ENCODE measurements at places on chromosomes 4 and X.

GRCh38 chr4:151822331-151822730, 61.5 kb upstream of the GATB start:
- no peak for DNase-seq

GRCh38 chr4:129246910-129247461, 151.0 kb downstream of the C4orf33 start:
- no peak for DNase-seq

- DNase-seq, result no peak
Observed at GRCh38 chr4:151906438-151906837, 145.6 kb upstream of the GATB start.

DNA sequence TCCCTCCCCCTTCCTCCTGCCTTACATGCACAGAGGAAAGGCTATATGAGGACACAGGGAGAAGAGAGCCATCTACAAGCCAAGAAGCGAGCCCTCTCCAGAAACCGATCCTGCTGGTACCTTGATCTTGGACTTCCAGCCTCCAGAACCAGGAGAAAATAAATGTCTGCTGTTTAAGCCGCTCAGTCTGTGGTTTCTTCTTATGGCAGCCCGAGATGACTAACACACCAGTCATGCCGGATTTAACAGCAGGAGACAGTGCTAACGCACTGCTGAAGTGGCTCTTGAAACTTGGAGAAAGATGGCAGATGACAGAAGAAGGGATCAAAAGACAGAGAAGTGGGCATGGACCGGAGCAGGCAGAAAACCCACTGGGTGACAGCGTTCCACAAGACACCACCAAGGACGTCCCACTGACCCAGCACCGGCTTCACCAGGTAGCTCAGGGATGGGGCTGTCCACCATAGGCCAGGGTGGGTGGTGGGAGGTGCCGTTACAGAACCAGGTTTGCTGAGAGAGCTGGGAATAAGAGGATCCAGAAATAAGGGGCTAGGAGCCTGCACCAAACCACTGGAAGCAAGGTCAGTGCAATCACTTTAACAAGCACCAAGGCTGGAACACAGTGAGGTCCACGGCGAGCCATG, 6.2 kb upstream of the MAN2B2 start:
- DNase-seq, result no peak

- DNase-seq, result no peak
Observed at GRCh38 chr4:139054791-139055505, 39.4 kb downstream of the NOCT start.

Measured in activated CD4-positive, alpha-beta T cell treated with anti-CD3 and anti-CD28 coated beads, Interleukin-2, amount 50 U/mL, for 4 hours (primary cell).